ENCODE measurements at places on chromosomes 12 and 14.

DNA sequence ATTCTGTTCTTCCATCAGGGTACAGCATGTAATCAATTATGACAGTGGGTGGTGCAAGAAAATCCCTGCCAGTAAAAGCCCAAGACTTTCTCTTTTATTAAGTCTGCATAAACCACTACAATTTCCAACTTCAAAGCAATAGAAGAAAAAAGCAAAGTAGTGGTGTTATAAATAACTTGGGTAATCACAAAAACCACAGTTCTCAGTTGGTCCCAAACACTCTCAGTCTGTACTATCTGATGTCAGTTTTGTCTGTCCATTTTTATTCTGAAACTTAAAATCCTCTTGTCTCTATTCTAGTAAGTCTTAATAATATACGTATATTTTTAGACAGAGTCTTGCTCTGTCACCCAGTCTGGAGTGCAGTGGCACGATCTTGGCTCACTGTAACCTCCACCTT lies 8.8 kb upstream of the TIGAR start:
- DNase-seq = no peak

DNA sequence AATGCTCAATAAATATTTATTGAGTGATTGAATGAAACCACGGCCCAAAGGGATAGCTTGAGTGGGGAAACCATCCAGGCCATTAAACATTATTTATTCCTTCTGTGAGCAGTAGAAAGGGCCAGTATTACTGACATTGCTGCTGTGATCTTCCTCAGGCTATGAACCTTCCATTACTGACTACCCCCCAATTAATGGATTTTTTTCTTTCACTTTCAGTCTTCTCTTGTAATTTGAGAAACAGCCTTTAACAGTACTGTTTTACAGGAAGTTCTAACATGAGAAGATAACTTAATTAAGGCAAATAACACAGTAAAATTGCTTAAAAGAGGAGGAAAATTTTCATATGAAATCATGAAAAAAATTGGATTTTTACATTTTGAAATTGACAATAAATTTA lies 629.5 kb downstream of the TRHDE start:
- no peak for DNase-seq

GRCh38 chr12:6363330-6364043 lies 11.9 kb downstream of the SCNN1A start:
- peak; percentile 70 for DNase-seq

DNA sequence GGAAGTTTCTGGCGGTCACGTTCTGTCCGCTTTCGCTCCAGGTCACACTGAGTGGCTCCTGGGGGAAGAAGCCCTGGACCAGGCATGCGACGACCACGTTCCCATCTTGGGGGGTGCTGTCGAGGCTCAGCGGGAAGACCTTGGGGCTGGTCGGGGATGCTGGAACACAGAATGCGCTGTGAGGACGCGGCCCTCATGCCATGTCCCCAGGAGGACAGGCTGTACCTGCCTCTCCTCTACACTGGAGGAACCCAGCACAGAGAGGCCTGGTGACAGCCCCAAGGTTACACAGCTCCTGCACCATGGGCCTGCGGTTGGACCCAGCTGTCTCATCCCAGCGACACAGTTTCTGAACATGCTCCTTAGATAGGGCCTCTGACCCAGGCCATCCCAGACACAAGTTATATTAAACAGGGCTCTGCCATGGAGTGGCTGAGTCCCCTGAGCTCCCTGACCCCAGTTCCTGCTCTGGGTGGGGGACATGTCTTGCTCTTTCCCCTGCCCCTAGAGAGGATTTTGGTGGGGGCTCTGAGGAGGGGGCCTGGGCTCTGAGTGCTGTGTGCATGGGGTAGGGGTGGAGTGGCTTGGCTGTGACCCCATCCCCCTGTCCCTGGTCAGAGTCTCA lies 62.0 kb downstream of the TMEM121 start:
- no peak for DNase-seq

- DNase-seq = no peak
These were observed 21.4 kb upstream of the HECTD1 start for GRCh38 chr14:31229009-31229408.

DNA sequence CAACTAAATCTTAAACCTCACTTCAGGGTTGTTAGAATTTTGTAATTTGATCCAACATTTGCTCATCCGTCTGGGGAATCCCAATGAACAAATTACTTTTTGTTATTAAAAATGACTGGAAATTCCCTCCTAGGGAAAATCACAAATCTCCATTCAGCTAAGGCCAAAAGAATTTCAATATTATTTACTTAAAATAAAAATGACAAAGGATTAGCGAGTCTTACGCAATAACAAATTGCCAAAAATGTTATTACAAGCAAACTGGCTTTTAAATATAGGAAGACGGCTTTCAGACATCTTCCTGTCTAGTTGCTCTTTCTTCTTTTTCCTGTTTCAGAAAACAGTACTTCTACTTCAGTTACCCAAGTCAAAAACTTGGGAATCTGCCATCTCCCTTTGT lies 92.4 kb upstream of the TSPAN8 start:
- DNase-seq = no peak

DNA sequence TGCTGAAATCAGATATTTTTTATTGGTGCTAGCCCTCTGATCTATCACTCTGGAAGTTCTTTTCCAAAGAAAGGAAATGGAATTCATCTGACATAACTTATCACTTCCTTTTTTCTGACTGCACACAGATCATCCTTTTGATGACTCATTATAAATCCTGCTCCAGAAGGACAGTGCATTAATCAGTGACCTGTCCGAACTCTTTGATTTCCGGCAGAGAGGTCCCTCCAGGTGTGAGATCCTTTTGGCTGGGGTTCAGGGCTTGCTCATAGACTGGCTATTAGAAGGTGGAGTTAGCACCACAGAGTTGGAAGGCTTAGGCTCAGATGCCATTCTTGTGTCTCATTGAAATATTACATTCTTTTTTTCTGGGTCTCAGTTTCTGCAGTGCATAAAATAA lies 328.2 kb downstream of the ZFP36L1 start:
- no peak for DNase-seq

GRCh38 chr12:29732191-29732590 lies 51.6 kb downstream of the TMTC1 start:
- no peak for DNase-seq

- no peak for DNase-seq
These were observed 840 bp downstream of the DHRS7 start for GRCh38 chr14:60164404-60164711.

- DNase-seq = no peak
These were observed 7.6 kb upstream of the RAD51AP1 start for GRCh38 chr12:4530982-4531586.

DNA sequence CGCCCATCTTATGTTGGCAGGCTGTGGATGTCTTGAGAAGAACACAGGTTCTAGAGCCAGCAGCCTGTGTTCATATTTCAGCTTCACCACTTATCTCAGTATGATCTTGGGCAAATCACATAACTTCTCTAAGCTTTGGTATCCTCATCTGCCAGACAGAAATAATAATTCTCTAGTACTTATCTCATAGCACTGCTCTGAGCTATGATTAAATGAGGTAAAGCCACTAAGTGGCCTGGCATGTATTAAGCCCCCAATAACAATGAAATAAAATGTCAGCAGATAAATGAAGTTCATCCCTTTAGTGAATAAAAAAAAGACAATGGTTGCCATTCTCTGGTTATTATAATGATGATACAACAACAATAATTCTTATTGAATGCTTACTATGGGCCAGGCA lies 104.9 kb upstream of the EEA1 start:
- DNase-seq = no peak

- no peak for DNase-seq
These were observed 1134.4 kb downstream of the GALC start for GRCh38 chr14:86858591-86858990.

DNA sequence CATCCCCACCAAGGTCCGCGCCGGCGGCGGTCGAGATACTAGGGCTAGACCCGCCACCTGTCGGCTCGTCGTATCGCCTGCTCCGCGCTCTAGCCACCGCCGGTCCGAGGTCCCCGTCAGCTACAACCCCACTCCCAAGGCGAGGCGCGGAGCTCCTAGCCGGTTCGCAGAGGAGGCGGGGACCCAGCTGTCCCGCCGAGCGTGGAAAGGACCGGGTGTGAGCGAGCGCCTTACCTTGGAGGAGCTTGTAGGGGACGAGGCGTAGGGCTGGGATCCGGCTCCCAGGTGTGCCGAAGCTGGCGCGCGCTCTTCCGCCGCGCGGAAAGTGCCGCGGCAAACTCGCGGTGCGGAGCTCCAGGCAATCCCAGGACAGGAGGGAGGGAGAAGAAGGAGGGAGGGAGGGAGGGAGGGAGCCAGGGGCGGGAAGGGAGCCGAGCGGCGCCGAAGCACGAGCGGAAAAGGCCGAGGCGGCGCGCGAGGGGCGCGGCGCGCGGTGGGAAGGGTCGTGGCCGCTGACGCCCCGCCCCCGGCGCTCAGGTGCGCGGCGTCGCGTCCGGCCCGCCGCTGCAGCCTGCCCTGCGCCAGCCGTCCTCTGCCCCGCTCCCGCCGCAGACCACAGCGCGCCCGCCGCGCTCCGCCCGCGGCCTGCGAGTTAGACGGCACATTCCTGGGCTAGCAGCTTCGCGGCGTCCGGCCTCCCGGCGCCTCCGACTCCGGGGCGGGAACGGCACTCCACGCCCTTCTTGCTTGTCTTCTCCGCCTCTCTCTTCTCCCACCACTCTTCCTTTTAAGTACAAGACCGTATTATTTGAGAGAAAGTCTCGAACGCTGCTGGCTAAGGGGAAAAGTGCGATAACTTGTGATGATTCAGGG lies at the start of gene PAWR:
TSS of gene PAWR (minus strand) at position 327 of the 873 bp plus-strand sequence. CDS start 720 bp downstream, outside the sequence.
- no peak for DNase-seq

GRCh38 chr12:122558745-122559641 lies 31.9 kb downstream of the KNTC1 start:
- DNase-seq = no peak

GRCh38 chr14:88919502-88919901 lies 95.1 kb downstream of the TTC8 start:
- no peak for DNase-seq

GRCh38 chr14:95811813-95812212 lies 64.8 kb upstream of the TUNAR start:
- no peak for DNase-seq

Measured in CD4-positive, alpha-beta T cell treated with Interleukin-1 beta for 1 hour (primary cell).